ENCODE measurements at places on chromosomes 11 and 22.

DNA sequence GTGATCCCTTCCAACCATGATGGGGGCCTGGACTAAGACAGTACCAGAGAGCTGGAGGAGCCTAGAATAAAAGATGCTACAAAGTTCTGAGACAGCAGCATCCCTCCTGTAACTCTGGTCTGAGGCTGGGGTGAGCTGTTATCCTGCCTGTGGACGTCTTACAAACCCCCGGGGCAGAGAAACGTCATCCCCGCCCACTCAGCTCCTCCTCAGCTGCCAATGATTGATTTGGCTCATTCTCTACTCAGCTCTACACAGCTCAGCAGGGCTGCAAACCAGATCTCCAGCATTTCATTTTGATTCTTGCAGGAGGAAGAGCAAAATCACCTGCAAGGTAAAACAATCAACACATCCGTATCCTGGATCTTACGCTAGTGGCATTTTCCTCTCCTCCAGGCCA lies 55.5 kb downstream of the CSNK2A3 start:
- DNase-seq: no peak

- no peak for DNase-seq
Measured at GRCh38 chr22:42848941-42849550, 8.0 kb downstream of the ARFGAP3 start.

DNA sequence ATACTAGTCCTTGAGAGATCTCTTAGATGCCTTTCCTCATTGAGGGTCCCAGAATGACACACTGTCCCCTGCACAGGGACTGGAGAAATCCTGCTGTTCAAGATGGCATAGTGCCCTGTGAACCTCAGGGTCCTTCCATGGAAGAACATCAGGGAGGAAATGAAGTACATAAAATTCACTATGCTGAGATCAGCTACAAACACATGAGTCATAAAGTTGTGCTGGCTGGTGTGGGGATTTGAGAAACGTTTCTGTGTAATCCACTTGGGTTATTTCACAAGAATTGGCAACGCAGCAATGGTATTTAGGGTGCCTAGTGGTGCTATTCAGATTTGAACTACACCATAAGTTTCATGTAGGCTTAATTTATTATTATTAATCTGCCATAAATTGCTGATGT lies 174.4 kb downstream of the MAML2 start:
- no peak for DNase-seq

DNA sequence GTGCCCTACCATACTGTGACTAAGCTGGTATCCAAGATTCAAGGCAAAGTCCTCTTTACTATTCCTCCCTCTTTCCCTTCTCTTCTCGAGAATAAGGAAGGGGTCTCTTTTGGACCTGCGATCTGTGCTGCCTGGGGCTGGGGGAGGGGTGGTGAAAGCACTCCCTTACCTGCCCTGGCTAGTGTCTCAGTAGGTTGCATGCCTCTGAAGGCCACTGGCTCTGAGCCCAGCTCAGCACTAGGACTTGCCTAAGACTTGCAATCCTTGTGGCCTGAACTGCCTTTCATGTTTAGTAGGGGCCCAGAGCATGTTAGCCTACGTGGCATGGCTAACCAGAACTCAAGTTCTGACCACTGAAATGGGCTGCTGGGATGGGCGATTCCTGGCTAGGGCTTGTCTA lies 13.0 kb upstream of the REXO2 start:
- DNase-seq: no peak

- DNase-seq: no peak
Measured at GRCh38 chr11:21088930-21089329, 419.5 kb downstream of the NELL1 start.

Measured in muscle of back (tissue), 13 donors.